BE2C (cell line): ENCODE measurements at places on chromosomes 12 and 14.

GRCh38 chr12:15152868-15153267 lies 68.3 kb downstream of the RERG start:
- no peak for DNase-seq

GRCh38 chr14:61460718-61461611 lies 139.6 kb downstream of the PRKCH start:
- DNase-seq = no peak

- DNase-seq = peak; percentile 71
These were observed 632 bp downstream of the UBR7 start for GRCh38 chr14:93207468-93208308.

- peak; percentile 67 for DNase-seq
These were observed 33.4 kb upstream of the SYNDIG1L start for GRCh38 chr14:74459289-74459946.

GRCh38 chr12:60172266-60173211 lies 576.7 kb downstream of the SLC16A7 start:
- DNase-seq = no peak

DNA sequence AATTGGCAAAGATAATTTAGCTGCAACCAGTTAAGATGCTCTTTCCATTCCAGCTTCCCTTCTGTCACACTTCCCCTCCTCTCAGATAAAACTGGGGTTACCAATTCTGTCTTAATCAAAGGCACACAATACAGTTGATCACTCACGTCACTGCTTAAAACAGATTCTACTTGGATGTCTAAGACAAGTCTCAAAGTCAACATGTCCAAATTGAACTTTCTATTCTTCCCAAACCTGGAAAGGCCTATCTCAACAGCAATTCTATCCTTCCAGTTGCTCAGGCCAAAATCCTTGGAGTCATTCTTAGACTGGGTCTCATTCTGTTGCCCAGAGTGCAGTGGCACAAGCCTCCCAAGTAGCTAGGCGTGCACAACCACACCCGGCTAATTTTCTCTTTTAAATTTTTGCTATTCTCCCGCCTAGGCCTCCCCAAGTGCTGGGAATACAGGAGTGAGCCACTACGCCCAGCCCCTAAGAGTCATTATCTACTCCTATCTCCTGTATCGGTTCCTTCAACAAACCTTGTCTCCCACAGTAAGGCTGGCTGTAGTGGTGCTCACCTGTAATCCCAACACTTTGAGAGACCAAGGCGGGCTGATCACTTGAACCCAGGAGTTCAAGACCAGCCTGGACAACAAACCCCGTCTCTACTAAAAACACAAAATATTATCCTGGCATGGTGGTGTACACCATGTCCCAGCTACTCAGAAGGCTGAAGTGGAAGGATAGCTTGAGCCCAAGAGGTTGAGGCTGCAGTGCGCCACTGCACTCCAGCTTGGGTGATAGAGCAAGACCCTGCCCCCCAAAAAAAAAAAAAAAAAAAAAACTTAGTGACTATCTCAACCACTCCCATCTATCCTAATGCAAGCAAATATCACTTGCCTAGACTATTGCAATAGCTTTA lies 4.7 kb downstream of the RPS29 start:
- no peak for DNase-seq

- peak; percentile 20 for DNase-seq
These were observed 76.4 kb upstream of the CCDC60 start for GRCh38 chr12:119258149-119258548.

DNA sequence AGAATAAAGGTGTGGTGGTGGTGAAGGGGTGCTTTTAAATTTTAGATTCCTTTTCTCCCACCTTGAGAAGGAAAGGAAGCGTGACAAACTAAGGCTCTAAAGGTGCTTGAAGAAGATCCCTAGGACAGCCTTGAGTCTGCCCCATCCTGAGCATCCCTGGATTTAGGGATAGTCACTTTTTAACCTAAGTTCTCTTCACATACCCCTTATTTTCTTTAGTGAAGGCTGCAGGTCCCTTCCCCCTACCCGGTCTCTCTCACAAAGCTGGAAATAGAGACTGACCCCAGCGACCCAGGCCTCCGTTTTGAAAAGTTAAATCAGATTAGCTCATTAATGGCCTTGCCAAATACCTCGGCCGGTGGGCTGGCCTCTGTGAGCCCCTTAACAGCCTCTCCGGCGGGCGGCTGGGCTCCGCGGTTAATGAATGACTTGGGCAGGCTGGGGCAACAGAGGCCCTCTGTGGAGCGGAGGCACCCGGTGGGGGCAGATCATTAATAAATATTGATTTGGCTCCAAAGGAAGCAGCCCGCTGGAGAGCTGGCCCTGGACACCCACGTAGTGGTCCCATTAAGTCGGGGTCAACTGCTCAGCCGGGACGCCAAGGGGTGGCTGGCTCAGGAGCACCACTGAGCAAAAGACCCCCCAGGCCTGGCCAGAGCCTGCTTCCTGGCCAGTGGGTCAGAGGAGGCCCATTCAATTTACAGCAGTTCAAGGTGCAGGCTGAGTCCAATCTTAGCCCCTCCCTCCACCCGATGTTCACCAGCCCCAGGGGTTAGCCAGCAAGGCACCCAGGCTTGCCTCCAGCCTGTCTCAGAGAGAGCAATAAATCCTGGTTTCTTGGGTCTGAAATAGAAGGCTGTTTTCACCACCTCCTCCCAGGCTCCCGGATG lies 31.8 kb downstream of the PAH start:
- DNase-seq = no peak

GRCh38 chr14:72851635-72852034 lies 42.3 kb downstream of the DPF3 start:
- DNase-seq = no peak

DNA sequence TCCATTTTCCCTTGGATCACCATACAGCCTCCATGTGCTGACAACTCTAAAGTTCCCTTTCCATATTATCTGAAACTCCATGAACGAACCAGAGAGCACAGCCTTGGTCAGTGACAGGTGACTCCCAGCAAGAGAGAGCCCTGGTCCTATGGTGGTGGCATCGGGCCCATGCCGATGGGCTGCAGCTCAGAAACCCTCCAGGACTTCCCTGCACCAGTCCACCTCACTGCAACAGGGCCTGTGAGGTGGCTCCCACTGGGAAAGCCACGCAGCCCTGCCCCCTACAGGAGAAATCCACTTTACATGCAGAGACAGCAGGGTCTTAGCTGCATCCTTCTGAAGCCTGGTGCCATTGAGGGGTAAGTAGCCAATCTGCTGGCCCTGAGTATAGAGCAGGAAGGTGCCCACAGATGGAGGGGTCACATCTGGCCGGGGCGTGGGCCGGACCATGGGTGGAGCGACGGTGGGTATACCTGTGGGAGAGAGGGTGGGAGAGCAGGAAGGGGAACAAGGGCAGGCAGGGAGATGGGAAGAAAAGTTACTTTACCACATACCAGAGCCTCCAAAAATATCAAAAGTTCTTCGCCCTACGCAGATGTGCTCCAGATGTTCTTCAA lies 24.7 kb downstream of the RTRAF start:
- DNase-seq = peak; percentile 56

DNA sequence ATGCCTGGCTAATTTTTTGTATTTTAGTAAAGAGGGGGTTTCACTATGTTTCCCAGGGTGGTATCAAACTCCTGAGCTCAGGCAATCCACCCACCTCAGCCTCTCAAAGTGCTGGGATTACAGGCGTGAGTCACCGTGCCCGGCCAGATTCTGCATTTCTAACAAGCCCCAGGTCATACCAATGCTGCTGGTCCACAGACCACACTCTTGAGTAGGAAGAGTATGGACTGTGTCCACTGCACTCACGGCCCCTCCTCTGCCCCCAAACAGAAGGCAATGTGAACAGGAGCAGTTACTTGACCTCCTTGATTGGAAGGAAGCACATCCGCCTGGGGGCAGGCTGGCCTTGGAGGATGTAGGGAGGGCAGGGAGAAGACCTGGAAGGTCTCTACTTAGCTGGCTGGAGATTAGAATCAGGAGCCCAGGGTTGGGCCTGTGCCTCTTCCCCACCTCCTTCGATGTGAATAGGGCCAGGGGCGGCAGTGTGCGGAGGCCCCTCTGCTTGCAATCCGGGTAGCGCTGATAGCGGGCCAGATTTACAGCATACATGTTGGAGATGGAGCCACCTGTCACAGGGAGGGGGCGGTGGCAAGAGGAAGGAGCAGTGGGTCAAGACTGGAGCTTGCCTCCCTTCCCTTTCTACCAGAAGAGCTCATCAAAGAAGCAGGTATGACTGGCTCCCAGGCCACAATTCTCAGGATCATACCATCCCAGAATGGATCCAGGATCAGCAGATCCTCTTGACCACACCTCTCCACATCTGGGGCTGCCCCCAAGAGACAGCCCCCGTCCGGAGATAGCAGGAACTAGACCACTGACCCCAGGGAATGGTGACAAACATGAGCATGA lies 9.4 kb upstream of the ZNF740 start:
- DNase-seq = peak; percentile 47

DNA sequence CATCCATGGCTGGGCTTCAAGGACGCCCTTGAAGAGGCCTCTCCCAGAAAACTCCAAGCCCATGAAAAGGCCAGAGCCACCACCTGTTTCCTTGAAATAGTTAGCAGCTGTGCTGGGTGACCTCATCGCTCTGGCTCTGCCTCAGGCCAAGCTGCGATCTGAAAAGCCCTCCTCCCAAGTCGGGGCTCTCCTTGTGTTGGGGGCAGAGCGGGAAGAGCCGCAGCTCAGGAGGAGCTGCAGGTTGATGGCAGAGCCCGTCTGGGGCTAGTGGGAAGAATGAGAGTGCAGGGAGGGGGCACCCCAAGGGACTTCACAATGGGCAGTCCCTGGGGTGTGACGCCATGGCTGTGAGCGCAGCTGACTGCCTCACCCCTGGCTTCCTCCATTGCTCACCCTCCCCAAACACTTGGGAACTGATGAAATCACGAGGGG lies 50.0 kb upstream of the STON2 start:
- DNase-seq = peak; percentile 64

DNA sequence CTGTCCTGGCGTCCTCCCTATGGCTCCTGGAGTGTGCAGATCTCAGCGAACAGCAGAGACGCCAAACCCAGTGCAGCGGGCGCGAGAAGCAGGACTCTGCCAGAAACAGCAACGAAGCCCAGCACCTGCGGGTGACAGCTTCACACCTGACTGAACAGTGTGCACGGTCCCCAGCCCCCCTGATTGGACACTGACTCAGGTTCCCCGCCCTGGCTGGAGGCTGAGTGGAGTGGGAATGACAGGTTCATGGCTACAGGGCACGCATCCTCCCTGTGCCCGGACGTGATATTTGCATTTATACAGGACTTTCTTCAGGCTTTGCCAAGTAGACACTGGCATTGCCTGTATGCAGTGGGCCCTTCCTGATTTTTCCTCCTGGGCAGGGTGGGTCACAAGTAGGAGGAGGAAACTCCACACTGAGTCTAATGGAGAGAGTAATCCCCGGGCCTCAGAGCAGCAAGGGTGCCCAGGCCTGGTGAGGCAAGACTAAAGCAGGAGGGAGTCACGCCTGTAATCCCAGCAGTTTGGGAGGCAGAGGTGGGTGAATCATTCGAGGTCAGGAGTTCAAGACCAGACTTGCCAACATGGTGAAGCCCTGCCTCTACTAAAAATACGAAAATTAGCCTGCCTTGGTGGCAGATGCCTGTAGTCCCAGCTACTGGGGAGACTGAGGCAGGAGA lies 71.6 kb downstream of the ASCL4 start:
- no peak for DNase-seq

- DNase-seq = no peak
These were observed 3.8 kb downstream of the PARP11 start for GRCh38 chr12:3869433-3869832.

- DNase-seq = no peak
These were observed 37.5 kb downstream of the ZFHX2 start for GRCh38 chr14:23513818-23514643.

DNA sequence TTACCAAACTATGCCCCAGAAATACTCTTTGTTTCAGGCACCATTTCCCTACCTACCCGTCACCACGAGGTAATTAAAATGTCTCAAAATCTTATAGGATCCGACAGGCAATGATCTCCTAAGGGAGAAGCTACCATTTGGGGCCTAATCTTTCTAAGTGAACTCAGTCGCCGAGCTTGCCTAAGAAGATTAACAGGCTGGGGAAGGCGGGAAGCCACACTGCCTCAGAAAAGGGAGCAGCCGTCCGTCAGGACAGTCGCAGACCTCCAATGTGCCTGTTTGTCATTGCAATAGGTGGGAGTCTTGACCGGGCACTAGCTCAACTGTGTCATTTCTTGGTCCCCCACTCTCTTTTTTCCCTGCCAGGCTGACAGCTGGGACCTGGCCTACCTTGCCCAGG lies 4.6 kb downstream of the TTC7B start:
- DNase-seq = no peak

DNA sequence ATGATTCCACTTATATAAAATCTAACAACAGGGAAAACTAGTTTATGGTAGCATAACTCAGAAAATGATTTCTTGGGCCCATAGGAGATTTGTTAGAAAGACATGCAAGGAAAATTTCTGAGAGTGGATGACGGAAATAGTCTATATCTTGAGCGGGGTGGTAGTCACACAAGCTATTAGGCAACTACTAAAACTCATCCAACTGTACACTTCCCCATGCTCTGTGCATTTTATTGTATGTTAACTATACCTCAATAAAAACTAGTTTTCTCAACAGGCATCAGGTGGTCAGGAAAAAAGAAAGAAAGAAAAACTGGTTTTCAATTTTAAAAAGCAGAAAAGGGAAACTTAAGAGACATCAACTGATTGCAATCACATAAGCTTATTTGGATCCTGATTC lies 9.9 kb downstream of the SLC5A8 start:
- DNase-seq = no peak

DNA sequence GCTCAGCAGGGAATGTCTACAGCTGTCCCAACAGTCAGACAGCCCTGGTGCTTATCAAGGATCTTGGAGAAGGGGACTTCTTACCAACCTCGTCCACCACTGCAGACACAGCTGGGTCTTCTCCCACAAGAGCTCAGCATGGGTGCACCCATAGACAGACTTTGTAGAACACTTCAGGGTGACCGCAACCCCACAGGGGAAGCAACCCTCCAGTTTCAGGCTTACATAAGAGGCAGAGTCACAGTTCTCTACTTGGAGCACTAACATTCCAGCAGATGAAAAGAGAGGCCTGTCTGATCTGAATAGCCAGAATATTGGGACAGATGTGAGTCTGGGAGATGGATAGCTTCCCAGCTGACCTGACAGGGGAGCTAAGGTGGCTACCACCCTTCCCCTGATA lies 3.5 kb upstream of the CLEC1A start:
- DNase-seq = no peak
